ENCODE measurements at places on chromosomes 7 and 10. TPM values are rescaled to one million over a fixed set of nuclear protein-coding genes. Genes with fewer than 3 reads are reported as not detected.

DNA sequence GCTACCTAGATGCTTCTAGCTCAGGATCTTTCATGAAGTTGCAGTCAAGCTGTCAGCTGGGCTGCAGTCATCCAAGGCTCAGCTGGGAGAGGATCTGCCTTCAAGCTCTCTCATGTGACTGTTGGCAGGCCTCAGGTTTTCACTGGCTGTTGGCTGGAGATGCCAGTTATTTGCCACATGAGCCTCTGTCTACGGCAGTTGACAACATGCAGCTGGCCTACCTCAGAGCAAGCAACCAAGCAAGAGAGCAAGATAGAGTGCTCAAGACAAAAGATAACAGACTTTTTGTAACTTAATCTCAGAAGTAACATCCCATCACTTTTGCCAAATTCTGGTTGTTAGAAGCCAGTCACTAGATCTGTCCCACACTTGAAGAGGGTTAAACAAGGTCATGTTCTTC lies 125.8 kb downstream of the TPST1 start:
- peak; percentile 40 for DNase-seq

- DNase-seq, result no peak
These were observed 11.0 kb downstream of the MYOF start for GRCh38 chr10:93471110-93471651.

DNA sequence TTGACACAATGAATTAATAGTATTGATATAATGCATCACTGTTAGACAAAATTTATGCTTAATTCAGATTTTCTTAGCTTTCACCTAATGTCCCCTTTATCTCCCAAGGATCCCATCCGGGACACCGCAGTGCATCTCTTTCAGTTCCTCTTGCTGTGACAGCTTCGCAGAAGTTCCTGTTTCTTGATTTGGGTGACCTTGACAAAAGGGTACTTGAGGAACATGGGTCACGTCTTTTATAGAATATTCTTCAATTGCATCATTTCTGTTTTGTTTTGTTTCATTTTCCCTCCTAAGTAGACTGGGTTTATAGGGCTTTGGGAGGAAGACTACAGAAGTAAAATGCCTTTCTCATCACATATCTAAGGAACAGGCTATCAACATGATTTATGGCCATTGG lies 453.2 kb downstream of the DPP6 start:
- no peak for DNase-seq

- DNase-seq, result no peak
These were observed at the start of gene OR13A1 for GRCh38 chr10:45315508-45315907. Gene OR13A1 (minus strand): TSS chr10:45315608. CDS start chr10:45304422, 11,186 bp downstream.

- DNase-seq, result no peak
These were observed 835 bp upstream of the COL28A1 start for GRCh38 chr7:7536396-7537019.

- DNase-seq, result peak; percentile 79
These were observed 249.7 kb downstream of the ELMO1 start for GRCh38 chr7:37198906-37199485.

DNA sequence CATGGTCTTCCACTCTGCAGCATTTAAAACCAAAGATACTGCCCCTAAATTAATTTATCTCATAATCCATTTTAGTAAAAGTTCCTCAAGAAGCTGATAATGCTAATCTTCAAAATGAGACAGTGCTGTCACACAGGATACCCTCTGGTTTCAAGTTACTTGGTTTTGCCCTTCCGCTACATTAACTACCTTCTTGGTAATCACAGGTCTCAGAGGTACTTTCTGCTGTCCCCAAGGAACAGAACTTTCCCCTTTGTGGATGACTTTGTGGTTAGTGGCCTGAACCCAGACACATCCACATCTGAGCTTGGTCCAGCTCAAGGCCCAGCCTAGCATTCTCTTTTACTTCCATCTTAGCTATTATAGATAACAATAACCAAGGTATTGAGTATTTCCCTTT lies 88.8 kb upstream of the TMEM26 start:
- DNase-seq, result no peak

Gene TMEM225B
- total RNA-seq, result 1.8 TPM

Gene GJC3
- not detected for total RNA-seq

Gene POLR2J2
- 8.1 TPM for total RNA-seq

Gene NXPH1
- not detected for total RNA-seq
